Cardiac septum (tissue), 1 donor: ENCODE measurements at places on chromosomes 3 and 15. TPM values are rescaled to one million over a fixed set of nuclear protein-coding genes. Genes with fewer than 3 reads are reported as not detected.

The TUSC7 gene
- not detected for total RNA-seq

The TNNC1 gene
- total RNA-seq, result 8,054 TPM

The ABHD2 gene
- total RNA-seq, result 185 TPM

The SUCNR1 gene
- 0.22 TPM for total RNA-seq

The ALG1L2 gene
- total RNA-seq, result not detected

The SPINT1 gene
- total RNA-seq, result 0.59 TPM

The ANKRD63 gene
- not detected for total RNA-seq
